Amniotic epithelial cell (primary cell): ENCODE measurements at places on chromosomes 6 and 20.

- no peak for DNase-seq
Observed at GRCh38 chr20:23666698-23667097, 22.1 kb downstream of the CST4 start.

DNA sequence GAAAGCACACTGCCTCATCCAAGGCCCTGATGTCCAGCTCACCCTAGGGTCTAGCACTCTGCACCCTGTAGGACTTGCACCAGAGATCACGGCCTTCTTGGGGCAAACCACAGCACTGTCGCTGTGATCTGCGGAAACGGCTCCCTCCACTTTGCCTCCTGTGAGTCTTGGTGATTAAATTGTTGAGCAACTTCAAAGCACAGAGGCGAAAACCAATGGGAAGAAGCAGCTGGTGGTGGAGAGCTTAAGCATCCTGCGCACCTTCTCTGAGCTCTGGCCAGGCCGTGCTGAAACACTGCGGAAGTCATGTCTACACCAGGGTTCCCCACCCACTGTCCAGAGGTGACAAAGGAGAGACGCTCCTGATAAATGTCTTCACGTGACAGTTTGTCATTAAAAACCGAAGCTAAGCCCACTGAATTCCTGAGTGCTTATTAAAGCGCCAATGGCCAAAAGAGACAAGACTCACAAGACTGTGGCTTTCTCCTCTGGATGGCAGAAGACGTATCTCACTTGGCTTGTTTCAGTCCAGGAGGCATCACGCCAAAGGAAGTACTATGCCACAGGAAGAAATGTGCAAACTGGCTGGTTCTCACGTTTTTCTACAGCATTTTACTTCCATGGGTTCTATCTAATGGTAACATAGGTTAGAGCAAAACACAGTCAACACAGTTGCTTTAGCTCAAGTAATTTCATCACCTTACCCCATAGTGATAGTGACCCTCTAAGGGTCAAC, 3.1 kb downstream of the RAMACL start:
- DNase-seq, result no peak

GRCh38 chr20:63889241-63890200, 5.4 kb upstream of the DNAJC5 start:
- peak; percentile 43 for DNase-seq

DNA sequence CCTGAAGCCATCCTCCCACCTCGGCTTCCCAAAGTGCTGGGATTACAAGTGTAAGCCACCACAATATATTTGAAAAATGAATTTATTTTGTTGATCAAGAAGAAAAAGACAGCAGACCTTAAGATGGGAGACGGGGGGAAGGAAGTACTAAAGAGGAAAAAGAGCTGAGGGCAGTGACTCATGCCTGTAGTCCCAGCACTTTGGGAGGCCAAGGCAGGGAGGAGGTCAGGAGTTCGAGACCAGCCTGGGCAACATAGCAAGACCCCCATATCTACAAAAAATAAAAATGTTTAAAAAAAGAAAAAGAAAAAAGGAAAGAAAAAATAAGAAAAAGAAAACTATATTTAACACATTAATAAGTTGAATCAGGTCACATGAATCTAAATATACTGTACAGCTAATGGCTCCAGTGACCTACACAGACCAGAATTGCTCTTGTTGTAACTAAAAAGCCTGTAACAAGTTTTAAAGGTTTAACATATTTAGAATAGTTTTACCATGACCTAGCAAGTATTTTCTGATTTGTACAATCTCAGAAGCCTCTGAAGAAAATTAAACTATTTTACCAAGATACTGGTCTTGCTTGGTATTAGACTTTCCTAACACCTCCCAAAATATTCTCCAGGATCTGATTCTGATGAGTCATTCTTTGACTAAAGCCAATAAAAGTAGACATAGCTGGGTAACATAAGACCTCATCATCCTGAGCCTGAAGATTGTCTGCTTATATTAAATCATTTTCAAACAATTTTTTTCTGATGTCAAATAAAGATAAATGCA, 4.3 kb upstream of the AKIRIN2 start:
- DNase-seq, result peak; percentile 49

DNA sequence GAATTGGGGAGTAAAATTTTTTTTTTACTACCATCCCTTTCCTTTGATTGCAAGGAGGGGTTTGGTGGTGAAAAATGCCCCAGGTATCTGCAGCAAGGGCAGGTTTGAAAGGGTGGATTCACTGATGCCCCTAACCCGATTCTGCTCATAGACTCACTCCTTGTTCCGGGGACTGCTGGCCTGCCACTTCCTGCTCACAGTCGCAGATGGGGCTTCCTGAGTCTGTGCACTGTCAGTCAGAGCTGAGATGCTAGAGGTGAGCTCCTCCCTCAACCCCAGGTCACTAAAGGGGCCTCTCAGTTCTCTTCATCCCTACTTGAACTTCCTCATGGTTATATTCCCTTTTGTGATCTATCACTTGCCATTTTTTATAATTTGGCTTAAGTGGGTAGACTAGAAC, 357.9 kb downstream of the FARS2 start:
- no peak for DNase-seq

- no peak for DNase-seq
Observed at GRCh38 chr6:36677059-36677749, 1.3 kb upstream of the CDKN1A start.

DNA sequence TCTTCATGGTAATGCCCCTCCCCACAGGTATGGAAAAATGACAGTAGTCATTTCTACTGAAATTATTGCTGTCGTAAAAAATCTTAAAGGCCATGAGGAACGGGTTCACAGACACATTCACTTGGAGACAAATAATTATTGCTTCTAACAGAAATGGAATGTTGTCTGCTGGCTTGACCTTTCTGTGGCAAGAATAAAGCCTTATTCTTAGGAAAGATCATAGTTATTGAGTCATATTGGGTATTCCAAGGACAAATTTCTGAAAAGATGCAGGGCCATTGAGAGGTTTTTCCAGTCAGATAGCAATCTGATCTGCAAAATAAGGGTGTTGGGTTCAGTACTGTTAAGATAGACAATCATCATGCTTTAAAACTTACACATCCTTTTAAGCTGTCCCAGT, 29.2 kb downstream of the AKAP7 start:
- DNase-seq, result peak; percentile 67

- DNase-seq, result peak; percentile 18
Observed at GRCh38 chr6:104325341-104326172, 534.2 kb downstream of the HACE1 start.
